ENCODE measurements at places on chromosomes 7 and 10.

GRCh38 chr7:92768501-92769393 is 67.6 kb downstream of the CDK6 start:
- no peak for DNase-seq

DNA sequence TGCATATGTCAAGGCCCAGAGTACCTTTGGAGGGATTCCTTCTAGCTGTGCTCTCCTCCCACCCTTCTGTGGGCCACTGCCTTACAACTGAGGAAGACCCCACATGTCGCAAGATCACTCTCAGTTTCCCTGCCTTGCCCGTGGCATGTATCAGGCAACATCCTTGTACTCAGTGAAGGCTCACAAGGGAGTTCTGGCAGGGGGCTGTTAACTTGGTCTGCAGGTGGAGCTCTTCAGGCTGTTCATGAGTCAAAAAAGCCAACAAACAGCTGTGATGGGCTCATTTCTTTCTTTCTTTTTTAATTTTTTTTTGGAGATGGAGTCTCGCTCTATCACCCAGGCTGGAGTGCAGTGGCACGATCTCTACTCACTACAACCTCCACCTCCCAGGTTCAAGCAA is 513.0 kb upstream of the ANKRD30A start:
- DNase-seq: no peak

- no peak for DNase-seq
Observed at GRCh38 chr7:77473229-77474005, 57.3 kb upstream of the GSAP start.

- no peak for DNase-seq
Observed at GRCh38 chr7:12133865-12134264, 77.2 kb upstream of the TMEM106B start.

- DNase-seq: no peak
Observed at GRCh38 chr7:55423891-55424290, 58.8 kb downstream of the LANCL2 start.

DNA sequence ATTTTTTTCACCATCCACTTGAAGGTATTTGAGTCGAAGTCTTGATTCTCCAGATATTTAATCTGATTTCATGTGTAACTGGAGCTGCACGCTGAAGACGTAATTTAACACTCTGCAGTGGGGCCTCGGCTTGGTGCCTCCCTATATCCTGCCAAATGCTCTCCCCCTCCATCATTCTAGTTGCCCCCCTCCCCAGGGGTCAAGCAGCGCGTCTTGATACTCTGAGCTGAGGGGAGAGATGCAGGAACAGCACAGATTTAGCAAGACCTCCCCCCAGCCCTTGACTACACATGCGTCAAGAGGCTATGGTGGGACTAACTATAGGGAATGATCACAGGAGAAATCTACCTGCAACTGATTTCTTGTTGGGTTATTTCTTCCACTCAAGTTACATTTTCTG is 85.8 kb downstream of the PRPF18 start:
- DNase-seq: no peak

DNA sequence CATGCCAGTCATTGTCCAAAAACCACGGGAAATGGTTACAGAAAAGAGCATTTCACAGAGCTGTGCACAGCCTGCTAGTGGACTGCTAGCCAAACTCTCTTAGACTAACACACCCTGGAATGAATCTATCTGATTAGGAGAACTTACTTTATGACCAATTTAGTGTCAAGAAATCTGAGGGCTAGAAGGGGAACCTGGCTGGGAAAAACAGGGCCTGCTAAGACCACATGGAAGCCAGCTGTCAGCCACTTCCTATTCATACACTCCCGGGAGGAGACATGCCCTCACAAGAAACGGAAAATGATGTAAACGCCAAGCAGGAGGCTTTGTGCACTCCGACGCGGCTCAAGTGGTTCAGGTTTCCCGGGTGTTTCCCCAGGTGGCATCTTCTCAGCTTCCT is 54.8 kb downstream of the MPP7 start:
- no peak for DNase-seq

DNA sequence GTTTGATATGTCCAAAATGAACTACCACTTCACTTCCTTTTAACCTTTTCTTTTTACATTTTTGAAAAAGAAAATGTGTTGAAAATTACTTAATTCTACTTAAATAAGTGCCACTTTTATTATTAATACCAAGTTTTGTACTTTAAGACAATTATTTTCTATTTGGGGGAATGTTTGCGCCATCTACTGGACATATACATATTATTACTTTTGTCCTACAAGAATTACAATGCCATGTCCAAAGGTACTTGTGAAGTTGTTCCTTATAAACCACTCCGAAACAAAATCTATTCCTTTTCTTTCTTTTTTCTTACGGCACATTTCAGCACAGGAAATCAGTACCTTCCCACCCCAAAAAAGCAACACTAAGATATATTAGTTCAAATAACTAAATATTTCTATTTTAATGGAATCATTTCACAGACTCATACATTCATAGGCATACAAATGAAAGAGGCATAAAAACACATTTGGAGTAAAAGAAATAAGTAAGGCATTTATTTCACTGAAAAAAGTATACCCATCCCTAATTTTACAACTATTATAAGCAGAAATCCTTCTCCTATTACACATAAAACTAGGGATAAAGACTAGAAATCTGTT is 169.9 kb downstream of the RNF133 start:
- no peak for DNase-seq

DNA sequence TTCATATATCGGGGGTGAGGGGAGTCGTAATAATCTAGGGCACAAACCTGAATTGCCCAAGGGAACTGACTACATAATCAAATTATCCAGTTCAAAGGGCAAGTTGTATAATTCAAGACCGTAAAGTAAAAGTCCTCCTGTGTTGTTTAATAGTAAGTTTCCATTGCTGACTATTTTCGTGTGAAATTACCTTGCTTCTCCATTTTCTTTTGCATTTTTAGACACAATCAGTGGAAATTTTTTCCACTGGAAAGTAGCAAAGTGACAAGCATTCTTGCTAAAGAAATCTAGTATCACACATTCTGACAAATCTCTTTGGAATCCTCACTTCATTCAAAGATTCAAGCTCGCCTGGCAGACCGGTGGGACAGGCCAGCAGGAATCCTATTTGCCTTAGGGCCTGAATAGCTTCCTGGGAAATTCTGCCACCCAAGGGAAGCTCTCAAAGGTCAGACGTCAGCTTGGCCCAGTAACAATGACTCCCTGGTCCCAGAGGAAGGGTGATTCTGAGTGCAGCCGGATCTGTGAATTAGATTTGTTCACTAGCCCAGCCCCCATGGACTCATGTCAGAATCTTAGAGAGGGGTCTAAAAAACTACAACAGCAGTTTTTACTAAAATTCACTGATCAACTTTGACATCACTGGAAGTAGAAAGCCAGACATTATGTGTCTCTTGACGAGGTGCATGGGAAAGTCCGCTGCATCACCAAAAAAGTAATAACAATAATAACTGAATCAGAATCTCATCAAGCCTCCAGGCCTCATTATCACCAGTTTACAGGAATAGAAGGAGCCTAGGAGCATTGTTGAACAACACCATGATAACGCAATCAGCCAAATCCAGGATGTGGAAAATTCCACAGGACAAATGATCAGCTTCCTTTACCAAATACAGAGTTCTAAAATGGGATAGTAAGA is 161.0 kb downstream of the SKIDA1 start:
- DNase-seq: no peak

GRCh38 chr10:98267069-98267893 is 713 bp downstream of the LOXL4 start:
- DNase-seq: no peak

DNA sequence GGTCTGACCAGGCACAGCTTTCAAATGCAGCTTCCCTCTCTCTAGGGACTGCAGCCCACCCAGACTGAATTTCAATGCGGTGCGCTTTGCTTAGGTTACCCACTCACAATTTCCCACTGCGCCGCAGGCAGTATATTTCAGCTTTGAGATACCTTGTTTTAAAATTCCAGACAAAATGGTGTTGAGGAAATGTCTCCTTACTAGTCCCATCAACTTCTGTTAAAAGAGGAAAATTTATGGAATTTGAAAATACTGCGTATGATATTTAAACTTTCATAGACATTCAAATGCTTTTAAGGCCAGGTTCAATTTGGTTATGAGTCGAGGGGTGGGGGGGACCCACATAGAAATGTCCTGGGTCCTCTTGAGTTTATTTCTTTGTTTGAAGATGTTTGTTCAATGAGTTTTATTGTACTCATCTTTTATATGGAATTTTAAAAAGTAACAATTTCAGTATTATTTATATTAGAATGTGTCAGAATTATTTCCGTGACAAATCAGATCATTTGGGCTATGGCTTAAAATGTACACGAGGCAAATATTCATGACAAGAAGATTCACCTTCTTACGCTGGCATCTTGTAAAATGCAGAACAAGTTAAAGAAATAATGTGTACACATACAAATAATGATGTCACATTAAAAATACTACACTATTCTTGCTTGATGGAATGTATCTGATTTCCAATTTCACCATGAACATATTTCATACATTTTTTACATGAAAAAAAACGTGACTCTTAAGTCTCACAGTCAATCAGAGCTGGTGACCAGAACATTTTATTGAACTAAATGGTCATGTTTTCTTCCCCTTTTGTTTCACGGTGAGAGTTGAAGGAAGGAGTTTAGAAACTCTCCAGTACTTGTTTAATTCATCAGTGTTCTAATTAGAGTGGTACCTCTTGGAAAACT is 1.3 kb downstream of the IKZF1 start:
- no peak for DNase-seq

DNA sequence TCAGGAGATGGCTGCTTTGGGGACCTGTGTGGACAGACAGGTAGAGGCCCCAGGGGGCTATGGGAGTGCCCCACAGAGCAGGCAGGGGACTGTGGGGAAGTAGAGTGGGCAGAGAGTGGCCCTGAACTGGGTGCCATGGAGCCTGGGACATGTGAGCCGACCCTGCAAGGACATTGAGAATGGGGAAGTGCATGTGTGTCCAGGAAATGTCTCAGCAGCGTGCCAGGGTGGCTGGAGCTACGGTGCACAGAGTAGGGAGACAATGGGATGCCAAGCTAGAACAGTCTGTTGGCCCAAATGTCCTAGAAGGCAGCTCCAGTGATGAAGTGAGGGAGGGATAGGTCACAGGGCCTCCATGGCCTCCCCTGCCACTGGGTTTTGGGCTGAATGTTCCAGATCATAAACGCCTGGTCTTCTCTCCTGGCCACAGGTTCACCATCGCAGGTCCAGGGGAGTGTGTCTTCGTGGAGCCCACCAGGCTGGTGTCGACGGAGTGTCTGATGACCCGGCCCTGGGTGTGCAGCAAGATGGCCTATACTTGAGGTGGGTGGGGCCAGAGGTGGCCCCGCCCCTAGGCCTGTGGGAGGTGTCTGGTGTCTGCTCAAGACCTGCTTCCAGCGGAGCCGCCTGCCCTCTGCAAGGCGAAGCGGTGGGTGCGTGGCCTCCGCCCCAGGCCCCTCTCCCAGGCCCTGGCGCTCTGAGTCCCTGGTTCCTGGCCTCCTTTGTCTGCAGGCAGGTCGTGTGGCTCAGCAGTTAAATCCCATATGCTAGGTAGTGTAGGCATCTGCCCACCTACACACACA is 20.5 kb downstream of the CLEC2L start:
- no peak for DNase-seq

Measured in CD8-positive, alpha-beta memory T cell (primary cell).